Transverse colon (tissue), 4 donors: ENCODE measurements at places on chromosomes 4 and X. TPM values are rescaled to one million over a fixed set of nuclear protein-coding genes. Genes with fewer than 3 reads are reported as not detected.

DNA sequence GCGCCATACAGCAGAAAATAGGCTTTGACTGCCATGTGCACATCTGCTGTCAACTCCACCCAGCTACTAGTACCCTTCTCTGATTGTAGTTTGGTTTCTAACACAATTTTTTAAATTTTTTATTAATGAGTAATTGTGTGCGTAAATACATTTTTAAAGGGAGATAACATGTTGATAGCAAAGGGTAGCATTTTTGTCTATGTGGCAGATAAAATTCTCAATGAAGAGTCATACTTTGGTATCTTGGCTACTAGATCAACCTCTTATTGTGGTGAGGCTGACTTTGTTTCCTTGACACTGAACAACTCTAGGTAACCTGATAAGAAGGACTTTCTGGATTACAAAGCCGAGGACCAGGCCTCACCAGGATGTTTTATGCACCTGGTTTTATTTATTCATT lies 9.5 kb downstream of the ADH4 start:
- no peak overlapping the region for H3K4me3 ChIP-seq
- no peaks in the 10 kb centered on the region for H3K27me3 ChIP-seq
- H3K36me3 ChIP-seq, result no peaks in the 10 kb centered on the region
- peaks cover 7% of the 10 kb centered on the region for H3K4me1 ChIP-seq
- H3K27ac ChIP-seq, result no peak overlapping the region
- no peak for DNase-seq

- no peaks in the 10 kb centered on the region for H3K36me3 ChIP-seq
- no peaks in the 10 kb centered on the region for H3K4me1 ChIP-seq
- no peak overlapping the region for H3K27ac ChIP-seq
- no peak overlapping the region for H3K4me3 ChIP-seq
- no peak for DNase-seq
- peaks cover 6% of the 10 kb centered on the region for H3K27me3 ChIP-seq
These were observed 109.3 kb upstream of the MSX1 start for GRCh38 chr4:4750187-4750586.

CSAG3 gene
- not detected for total RNA-seq

- no peaks in the 10 kb centered on the region for H3K36me3 ChIP-seq
- H3K27me3 ChIP-seq, result no peaks in the 10 kb centered on the region
- no peaks in the 10 kb centered on the region for H3K4me1 ChIP-seq
- H3K27ac ChIP-seq, result no peak overlapping the region
- H3K4me3 ChIP-seq, result no peak overlapping the region
These were observed 9.7 kb upstream of the MAGEA4 start for GRCh38 chrX:151902813-151903591.

DNA sequence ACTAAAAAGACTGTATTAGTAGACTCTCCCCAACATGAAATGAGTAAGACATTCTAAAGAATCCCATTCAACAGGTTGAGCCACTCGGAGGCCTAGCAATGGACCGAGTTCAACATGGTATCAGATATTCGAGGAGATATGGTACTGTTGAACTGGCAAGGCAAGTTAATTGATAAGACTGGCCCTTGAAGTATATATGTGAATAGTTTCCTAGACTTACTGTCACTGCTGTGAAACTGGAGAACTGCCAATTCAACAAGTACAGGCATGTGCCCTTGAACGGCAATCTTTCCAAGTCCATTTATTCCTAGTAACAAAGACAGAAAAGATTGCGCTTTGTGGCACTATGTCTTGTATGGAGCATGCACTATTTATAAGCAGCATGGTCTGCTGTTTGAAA lies 24.4 kb downstream of the FAT1 start:
- H3K27ac ChIP-seq, result peak overlapping the region; percentile 75
- H3K36me3 ChIP-seq, result no peaks in the 10 kb centered on the region
- H3K4me3 ChIP-seq, result no peak overlapping the region
- no peak for DNase-seq
- no peaks in the 10 kb centered on the region for H3K27me3 ChIP-seq

DNA sequence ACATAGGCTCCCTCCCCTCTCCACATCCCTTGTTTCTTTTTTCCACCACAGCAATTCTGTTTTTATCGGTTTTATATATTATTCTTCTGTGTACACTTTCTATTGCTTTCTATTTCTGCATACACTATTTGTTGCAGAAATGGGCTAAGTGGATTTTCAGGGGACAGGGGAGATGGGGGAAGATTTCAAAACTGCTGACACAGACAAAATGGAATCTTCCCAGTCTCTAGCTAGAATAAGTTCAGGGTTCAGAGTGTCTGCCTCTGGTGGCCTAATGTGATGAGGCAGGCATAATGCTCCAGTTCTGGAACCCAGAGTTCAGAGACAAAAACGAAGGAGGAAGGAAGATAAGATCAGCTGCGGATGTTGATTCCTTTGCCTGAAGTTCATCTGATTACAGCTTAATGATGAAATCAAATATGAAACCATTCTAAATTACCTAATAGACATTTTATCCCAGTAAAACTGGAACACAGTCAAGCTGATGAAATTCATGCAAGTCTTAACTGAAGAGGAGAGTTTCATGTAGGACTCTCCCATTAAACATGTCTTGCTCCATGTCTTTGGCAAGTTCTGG lies 447.1 kb downstream of the AFF2 start:
- H3K36me3 ChIP-seq, result no peaks in the 10 kb centered on the region
- H3K27ac ChIP-seq, result no peak overlapping the region

POLN gene
- 0.95 TPM for total RNA-seq

DNA sequence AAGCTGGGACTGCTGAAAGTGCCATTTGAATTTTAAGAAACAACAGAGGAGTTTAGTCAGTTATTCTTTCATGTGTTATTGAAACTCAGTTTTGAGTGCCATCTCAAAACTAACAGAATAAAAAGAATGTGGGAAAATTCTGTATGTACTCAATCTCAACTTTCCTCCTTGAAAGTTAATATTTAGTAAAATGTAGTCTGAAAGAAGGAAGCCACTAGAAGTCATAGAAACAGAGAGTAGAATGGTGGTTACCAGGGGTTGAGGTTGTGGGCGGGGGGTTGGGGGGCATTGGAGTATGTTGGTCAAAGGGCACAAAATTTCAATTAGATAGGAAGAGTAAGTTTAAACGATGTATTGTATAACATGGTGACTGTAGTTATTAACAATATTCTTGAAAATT lies 628.3 kb upstream of the MAGEB2 start:
- H3K27ac ChIP-seq, result no peak overlapping the region
- no peak for DNase-seq
- no peak overlapping the region for H3K4me3 ChIP-seq
- no peaks in the 10 kb centered on the region for H3K4me1 ChIP-seq
- no peaks in the 10 kb centered on the region for H3K27me3 ChIP-seq
